Heart right ventricle (tissue), 16 donors: ENCODE measurements at places on chromosomes 3 and 15. TPM values are rescaled to one million over a fixed set of nuclear protein-coding genes. Genes with fewer than 3 reads are reported as not detected.

GRCh38 chr3:95923496-95924210, 890.7 kb upstream of the EPHA6 start:
- DNase-seq: no peak

- DNase-seq: no peak
Observed at GRCh38 chr15:61839546-61839945, 220.7 kb downstream of the VPS13C start.

GRCh38 chr3:115615001-115615814, 8.1 kb upstream of the GAP43 start:
- DNase-seq: no peak

- DNase-seq: no peak
Observed at GRCh38 chr3:100289339-100289738, 28.5 kb downstream of the TBC1D23 start.

- no peak for DNase-seq
Observed at GRCh38 chr15:93210995-93211394, 122.0 kb upstream of the RGMA start.

DNA sequence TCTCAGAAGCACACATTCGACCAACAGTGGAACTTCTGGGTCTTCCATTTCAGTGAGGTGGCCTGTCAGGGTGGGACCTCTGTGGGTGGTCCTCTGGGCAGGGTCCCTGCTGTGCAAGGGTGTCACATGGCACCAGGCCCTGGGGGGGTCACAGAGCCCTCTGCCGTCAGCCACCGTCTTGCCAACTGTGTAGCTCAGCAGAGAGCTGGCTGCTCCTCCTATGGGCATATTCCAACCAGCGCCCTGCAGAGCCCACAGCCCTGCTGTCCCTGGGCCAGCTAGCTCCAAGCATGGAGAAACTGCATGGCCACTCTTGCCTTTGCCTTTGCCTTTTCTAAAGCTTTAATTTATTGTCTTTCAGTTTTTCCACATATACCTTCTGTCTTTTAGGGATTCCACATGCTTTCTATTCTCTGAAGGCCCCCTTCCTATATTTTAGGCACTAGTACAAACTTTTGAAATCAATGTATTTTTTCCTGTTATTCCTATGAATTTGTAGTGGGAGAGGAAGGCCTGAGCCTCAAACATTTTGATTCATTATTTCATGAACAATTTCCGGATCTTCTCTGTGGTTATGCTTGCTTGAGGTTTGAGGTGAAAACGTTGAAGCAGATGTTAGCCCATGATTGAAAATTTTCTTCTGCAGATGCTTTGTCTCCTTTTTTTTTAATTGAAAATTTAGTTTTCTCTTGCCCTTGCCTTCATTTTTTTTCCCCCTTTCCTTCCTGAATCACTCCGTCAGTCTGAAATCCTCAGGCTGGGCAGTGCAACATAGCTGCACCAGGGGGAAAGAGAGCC, 11.7 kb downstream of the IQCF1 start:
- no peak for DNase-seq

Gene GOLGA6D
- not detected for total RNA-seq
